Hematopoietic multipotent progenitor cell (in vitro differentiated cells): ENCODE measurements at places on chromosomes 7 and 10. TPM values are rescaled to one million over a fixed set of nuclear protein-coding genes. Genes with fewer than 3 reads are reported as not detected.

Gene AASS
- 17.2 TPM for total RNA-seq

DNA sequence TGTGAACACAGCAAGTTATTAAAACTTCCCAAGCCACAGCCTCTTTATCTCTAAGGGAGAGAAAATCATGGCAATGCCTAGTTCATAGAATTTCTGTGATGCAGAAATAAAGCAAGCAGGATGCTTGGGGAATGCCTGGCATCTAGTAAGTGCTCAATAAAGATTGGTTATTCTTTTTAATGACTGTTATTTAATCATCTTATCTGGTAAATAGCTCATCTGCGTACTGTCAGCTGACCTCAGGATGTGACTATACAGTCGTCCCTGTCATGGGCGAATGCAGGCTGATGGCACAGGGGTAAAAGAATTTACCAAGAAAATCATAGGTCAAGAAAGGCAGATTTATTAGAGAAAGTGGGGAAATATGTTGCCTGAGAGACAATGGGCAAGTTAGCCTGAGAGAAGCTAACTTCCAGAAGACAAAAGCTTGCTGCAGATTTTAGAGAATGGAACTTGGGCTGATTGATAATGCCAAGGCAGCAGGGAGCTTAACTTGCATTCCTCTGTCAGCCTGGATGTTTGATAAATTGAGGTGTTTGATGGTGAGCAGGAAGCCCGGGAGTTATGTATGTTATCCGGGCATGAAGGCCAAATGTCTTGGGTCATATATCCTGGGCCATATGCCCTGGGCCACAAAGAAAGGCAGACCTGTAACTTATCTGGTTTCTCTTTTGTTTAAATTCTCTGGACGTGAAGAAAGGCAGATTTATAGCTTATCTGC lies 126.0 kb downstream of the KCNMA1 start:
- no peak for DNase-seq

Gene VWDE
- 7.5 TPM for total RNA-seq

- no peak for DNase-seq
Observed at GRCh38 chr10:68109331-68109730, at the start of gene MYPN. TSS of gene MYPN (plus strand) at chr10:68109488. CDS start at chr10:68121439, 11,951 bp downstream.

DNA sequence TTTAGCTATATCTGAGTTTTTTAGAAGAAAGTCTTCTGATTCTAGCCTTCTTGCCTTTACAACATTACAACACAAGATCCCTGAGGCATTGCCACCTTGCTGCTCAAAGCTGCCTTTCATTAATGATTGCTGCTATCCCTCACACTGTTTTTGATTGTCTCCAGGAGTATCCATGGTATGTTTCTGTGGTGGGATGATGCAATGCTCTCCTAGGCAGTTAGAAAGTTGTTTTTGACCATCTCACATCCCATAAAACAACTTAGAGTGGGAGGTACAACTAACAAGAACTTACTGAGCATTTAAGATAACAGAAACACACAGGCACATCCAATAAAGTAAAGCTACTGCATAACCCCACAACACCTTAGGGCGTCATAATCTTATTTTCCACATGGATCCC lies 1156.0 kb upstream of the LRRTM3 start:
- DNase-seq = no peak

- peak; percentile 32 for DNase-seq
Observed at GRCh38 chr10:47062441-47063200, 151.4 kb downstream of the PTPN20 start.
